ENCODE measurements at places on chromosomes 5 and 9.

GRCh38 chr5:154479944-154480750, 2.1 kb upstream of the HAND1 start:
- H3K36me3 ChIP-seq, result no peaks in the 10 kb centered on the region
- no peak overlapping the region for H3K27ac ChIP-seq
- peaks cover 44% of the 10 kb centered on the region for H3K4me1 ChIP-seq
- no peak overlapping the region for H3K4me3 ChIP-seq
- DNase-seq, result no peak

- no peak overlapping the region for H3K4me3 ChIP-seq
- no peaks in the 10 kb centered on the region for H3K27me3 ChIP-seq
- H3K36me3 ChIP-seq, result no peaks in the 10 kb centered on the region
- H3K4me1 ChIP-seq, result no peaks in the 10 kb centered on the region
These were observed 25.0 kb downstream of the SH3PXD2B start for GRCh38 chr5:172429201-172429940.

DNA sequence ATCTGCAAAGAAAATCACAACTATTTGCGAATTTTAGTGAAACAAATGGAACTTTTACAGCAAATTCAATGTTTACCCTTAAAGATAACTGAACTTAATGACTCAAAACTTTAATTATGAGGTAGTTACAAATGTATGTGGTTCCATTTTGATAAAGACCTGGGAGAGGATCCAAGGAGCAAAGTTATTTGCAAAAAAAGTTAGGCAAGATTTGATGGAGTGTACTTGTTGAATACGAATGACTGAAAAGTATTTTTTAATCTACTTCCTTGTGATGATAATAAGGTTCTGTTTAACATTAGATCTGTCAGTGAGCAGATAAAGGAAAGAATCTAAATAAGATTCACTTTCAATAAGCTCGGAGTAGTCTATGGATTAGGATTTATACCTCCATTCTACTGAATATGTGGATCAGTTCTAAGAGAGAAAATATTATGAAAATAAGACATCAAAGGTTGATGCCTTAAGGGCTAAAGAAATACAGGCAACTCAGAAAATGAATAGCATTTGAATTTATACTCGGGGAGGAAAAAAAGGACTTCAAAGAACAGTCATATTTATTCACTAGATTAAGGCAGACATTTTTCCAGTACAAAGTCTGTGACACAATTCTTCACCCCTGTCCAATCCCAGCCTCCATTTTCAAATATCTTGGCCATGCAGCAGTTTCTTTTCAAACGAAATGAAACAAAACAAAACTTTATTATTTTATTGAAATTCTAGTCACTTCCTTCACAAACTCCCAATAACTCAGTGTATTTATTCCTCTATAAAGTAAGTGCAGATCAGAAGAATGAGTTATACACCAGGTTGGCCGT, 199.8 kb downstream of the PDE4D start:
- H3K4me1 ChIP-seq, result no peaks in the 10 kb centered on the region
- H3K27me3 ChIP-seq, result no peaks in the 10 kb centered on the region
- H3K4me3 ChIP-seq, result no peak overlapping the region

GRCh38 chr5:125227333-125228095, 481.1 kb upstream of the ZNF608 start:
- no peak overlapping the region for H3K4me3 ChIP-seq
- no peaks in the 10 kb centered on the region for H3K36me3 ChIP-seq
- H3K27ac ChIP-seq, result no peak overlapping the region
- no peaks in the 10 kb centered on the region for H3K4me1 ChIP-seq
- DNase-seq, result peak; percentile 6
- H3K27me3 ChIP-seq, result no peaks in the 10 kb centered on the region

DNA sequence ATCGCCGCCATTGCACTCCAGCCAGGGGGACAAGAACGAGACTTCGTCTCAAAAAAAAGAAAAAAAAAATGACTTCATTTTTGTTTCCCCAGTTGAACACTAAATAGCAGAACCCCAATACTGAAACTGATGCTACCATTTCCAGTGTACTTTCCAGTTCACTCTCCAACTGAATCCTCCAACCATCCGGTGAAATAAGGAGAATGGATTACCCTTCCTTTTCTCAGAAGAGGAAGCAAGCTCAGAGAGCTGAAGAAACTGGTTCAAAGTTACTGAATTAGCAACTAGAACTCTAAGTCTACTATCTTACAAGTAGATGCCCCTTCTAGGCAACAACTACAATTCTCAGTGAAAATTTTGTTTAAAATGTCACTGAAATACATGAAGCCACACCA, 3.9 kb downstream of the FAM13B start:
- no peak overlapping the region for H3K27ac ChIP-seq
- H3K4me3 ChIP-seq, result no peak overlapping the region
- DNase-seq, result no peak

GRCh38 chr5:150255659-150256409, 33.7 kb downstream of the CAMK2A start:
- no peaks in the 10 kb centered on the region for H3K36me3 ChIP-seq
- no peaks in the 10 kb centered on the region for H3K4me1 ChIP-seq
- H3K27ac ChIP-seq, result no peak overlapping the region
- DNase-seq, result no peak
- no peak overlapping the region for H3K4me3 ChIP-seq

DNA sequence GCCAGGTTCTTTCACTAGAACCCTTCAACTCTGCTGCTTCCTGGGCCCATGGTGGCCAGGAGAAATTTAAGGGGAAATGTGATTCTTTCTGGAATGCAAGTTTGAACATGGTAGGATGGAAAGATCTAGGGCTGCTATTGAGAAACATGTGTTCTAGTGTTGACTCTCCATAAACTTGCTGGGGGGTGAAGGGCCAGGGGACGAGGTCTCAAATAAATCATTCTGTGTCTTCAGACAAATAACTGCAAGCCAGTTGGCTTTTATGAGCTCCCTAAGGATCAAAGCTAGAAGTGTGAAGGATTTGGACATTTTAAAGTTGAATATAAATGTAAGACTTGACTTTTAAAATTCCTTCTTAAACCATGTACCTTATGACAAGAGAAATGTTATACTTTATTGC, 78.5 kb downstream of the ZNF366 start:
- no peak overlapping the region for H3K27ac ChIP-seq
- H3K27me3 ChIP-seq, result no peaks in the 10 kb centered on the region
- DNase-seq, result no peak
- no peak overlapping the region for H3K4me3 ChIP-seq
- H3K36me3 ChIP-seq, result no peaks in the 10 kb centered on the region
- H3K4me1 ChIP-seq, result no peaks in the 10 kb centered on the region

Data from small intestine (tissue), 16 donors.